CD4-positive, alpha-beta T cell treated with Interleukin-17A for 4 hours (primary cell): ENCODE measurements at places on chromosomes 4 and X.

DNA sequence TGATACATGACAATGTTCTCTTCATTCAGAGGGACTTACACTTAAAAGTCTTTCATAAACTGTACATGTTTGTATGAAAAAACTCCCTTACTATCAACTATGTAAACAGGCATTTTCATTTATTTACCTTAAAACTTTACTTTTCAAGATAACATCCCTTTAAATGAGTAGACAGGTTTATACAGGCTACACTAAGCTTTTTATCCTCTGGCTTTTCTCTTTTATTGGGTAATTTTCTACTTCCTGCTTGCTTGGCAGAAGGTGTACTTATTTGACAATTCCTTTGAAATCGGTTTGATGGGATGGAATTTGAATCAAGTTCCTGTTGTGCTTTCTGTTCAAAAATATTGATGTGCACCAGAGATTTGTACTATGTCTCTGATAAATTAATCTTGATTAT is 81.4 kb downstream of the PTPN13 start:
- DNase-seq: no peak

GRCh38 chrX:154436374-154436982 is 476 bp upstream of the GDI1 start:
- DNase-seq: peak; percentile 60

DNA sequence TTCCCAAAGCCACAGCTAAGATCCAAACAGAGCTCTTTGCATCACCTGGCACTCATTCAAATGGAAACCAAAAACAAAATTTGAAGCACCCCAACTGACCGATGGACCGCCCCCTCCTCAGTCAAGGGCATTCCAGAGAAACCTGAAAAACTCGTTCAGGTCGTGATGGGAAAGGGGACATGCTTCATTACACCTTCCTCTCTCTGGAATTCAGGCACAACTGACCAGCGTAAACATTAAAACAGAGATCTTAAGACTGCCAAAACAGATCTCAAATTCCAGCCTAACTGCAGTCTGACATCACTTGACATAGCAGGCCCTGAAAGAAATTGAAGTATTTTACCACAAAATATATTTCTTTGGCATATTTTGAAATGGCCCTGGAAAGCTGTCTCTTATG is 28.5 kb downstream of the PTTG2 start:
- no peak for DNase-seq

DNA sequence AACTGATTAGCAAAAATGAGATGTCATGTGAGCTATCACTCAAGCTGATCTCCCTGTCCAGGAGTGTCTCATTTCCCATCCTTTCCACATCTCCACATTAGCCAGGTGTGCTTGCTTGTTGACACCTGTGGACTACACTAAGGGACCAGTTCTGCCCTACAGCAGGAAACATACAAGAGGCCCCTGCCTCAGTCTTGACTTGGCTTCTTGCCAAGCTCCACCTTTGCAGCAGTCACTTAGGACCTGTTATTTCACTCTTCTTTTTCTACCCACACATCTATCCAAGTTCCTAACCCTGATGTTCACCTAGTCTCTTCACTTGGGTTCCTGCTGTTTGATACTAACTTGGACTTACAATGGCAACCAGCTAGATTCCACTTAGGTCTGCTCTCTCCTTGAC is 13.2 kb downstream of the FRMD7 start:
- no peak for DNase-seq
